ENCODE measurements at places on chromosomes 2 and 18.
A peak's percentile ranks its signal among the peaks of the same experiment; 100 is the strongest.

DNA sequence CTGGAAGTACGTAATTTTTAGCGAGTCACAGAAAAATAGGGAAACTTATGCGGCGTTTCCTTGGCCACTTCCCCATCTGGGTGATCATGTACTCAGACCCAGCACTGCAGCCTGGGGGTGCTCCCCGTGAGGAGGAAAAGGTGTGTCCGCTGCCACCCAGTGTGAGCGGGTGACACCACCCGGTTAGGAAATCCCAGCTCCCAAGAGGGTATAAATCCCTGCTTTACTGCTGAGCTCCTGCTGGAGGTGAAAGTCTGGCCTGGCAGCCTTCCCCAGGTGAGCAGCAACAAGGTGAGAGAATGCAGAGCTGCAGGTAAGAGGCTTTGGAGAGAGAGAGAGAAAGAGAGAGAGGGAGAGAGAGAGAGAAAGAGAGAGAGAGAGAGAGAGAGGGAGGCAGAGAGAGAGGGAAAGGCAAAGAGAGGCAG is at the start of gene IL1R2:
Gene IL1R2, plus strand, starts transcription at position 240 of the 425 bp plus-strand sequence. CDS start 16,616 bp downstream, outside the sequence.
- DNase-seq = peak; percentile 70

DNA sequence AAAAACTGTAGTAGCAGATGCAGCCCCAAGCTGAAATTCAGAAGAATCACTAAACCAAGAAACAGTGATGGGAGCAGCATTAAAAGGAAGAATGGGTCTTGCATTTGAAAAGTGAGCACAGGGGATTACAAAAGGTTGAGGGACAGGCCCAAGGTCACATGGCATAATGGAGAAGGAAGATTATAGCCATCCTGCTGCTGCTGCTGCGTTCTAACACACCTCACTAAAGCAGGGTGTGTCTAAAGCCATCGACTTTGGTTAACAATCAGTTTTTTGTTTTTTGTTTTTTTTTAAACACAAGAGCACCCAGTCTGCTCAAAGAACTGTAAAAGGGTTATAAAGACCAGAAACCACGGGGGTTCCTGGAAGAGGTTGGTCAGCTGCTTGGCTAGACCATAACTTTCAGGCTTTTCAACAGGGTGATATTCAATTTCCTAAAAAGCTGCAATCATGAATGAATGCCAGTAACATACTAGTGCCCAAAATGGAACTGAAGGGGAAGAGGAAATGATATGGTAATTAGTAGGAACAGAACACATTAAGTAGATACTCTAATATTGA is 102.6 kb downstream of the MYO5B start:
- DNase-seq = no peak

- peak; percentile 54 for DNase-seq
Observed at GRCh38 chr2:227871375-227871791, at the start of gene DAW1. DAW1 (plus strand) TSS chr2:227871631; CDS start chr2:227871690, 59 bp downstream.

DNA sequence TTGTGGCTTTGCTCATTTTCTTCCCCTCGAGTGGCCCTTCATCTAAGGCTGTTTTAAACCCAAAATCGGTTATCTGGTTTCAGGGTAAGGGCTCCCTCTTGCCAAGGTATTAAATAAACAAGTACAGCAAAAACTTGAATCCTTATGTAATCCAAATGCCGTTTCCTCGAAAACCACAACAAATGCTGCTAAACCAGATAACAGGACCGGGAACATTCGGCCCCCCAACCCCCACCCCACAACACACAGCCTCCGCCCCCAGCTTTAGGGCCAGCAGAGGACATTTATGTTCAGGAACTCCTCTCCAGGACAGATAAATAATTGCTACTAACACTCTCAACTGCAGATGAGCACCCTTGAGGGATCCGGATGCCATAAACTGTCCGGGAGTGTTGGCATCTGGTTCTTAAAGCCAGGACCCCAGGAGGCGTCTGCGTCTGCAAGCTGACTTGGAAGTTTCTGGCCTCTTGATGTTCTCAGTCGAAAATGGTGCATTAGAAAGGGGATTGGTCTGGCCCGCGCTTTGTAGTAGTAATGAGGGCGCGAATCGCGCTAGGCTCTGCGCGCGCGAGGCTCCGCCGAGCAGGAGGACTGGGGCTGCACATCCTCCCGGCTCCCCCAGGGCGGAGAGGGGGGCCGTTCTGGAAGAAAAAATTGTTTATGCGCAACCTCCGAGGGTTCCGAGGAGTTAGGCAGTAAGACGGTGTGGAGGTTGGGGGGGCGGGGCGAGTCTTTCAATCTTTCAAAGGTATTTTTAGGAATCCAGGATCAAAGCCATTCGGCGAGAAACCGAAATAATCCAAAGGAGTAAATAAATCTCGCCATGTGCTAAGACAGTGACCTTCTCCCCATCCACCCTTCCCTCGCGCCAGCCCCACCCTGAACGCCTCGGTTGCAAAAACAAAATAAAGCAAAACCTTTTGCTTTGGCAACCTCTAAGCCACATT is 3.9 kb upstream of the ID2 start:
- peak; percentile 29 for DNase-seq

DNA sequence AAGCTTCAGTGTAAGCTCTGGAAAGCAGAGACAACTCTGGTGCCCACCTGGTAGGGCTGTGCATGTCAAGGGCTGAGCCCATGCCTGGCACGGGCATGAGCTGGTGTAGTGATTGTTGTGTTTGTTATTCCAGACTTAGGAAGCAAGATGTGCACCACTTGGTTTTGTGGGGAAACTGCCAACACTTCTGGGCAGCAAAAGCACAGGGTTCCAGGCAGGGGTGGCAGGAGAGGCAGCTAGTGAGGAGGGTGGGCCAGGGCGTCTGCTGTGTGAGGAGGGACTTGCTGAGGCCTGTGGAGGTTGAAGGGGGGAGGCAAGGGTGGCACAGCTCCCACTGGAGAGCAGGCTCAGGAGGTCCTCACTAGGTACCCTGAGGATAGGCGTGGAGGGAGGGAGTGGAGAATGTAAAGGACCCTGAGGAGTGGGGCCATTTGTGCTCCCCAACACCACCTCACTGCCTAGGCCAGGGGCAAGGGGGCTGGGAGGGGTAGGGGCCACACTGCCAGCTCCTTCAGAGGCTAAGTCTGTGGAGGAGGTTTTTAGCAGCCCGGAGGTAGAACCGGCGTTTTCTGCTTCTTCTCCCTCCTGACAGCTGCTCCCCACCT is 104.0 kb upstream of the POU3F3 start:
- no peak for DNase-seq

DNA sequence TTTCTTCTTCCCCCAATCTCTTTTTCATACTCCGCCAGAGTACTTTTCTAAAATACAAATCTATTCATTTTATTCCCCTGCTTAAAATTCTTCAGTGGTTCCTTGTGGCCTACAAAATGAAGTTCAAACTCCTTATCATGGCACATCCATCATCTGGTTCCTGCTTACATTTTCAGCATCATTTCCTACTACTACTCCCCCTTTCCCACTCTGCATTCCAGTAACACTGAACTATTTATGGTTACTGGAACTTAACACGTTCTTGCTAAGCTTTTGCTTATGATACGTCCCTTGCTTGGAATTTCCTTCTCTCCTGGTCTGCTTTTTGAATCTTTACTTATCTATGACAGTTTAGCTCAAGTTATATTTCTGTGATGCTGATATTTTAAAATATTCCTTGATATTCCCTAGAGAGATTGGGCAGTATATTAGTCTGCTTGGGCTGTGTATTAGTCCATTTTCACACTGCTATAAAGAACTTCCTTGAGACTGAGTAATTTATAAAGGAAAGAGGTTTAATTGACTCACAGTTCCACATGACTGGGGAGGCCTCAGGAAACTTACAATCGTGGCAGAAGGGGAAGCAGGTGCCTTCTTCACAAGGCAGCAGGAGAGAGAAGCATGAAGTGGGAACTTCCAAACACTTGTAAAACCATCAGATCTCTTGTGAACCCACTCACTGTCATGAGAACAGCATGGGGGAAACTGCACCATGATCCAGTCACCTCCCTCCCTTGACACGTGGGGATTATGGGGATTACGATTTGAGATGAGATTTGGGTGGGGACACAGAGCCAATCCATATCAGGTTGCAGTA is 53.2 kb downstream of the BMPR2 start:
- no peak for DNase-seq

DNA sequence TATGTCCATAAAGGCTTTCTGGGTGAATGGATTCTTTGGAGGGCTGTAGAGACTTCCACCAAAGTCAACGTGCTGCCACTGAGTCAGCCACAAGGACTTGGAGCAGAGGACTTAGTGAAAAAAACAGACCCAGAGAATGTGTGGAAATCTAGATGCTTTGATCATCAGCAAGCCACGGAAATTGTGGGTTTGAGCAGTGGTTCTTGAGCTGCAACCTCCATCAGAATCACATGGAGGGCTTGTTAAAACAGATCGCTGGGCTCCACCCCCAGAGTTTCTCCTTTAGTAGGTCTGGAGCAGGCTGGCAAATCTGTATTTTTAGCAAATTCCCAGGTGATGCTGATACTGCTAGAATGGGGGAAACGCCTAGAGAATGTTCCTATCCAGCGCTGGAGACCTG is 95.3 kb downstream of the RBM43 start:
- DNase-seq = no peak

DNA sequence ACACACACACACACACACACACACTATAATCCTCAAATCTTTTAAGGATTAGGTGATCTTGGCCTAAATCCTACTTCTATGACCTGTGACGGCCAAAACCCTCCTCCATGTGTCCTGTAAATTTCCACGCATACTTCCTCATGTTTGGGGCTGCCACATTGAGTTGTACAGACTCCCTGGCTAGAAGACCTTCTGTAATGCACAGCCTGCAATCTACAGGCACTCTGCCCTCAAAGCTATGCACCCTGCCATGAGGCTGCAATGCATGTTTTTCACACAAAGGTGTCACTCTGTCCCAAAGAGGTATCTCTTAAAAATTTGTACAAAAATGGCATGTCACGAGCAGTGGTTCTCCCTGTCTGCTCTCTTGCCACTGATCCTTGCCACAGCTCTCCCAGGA is 26.4 kb upstream of the B4GALT6 start:
- no peak for DNase-seq

GRCh38 chr18:51867767-51868166 is 472.2 kb upstream of the DCC start:
- DNase-seq = no peak

GRCh38 chr2:46531863-46532262 is 52.5 kb downstream of the TMEM247 start:
- DNase-seq = no peak

- no peak for DNase-seq
Observed at GRCh38 chr2:182682210-182682609, 33.8 kb upstream of the DNAJC10 start.
